Left ventricle myocardium inferior (tissue), 1 donor: ENCODE measurements at places on chromosomes 12 and 14.

DNA sequence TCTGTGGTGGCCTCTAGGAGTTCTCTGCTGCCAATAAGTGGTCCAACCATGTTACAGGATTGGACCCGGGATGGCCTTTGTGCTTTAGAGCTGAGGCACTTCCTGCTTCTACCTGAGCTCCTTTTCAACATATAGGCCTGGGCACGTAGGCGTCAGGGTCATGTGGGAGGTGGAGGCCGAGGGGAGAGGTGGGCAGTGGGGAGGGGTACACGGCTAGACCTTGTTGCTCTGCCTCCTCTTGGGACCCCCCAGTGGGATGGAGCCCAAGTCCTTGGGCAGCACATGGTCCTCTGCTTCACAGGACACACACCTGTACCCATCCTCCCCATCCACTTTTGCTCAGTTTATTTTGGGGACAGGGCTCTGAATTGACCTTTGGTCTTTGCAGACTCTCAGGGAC is 7.4 kb downstream of the RBP5 start:
- DNase-seq = no peak

GRCh38 chr12:107760207-107760808 is 629 bp downstream of the PRDM4 start:
- no peak for DNase-seq

GRCh38 chr12:50934981-50935807 is 17.1 kb upstream of the HIGD1C start:
- no peak for DNase-seq

DNA sequence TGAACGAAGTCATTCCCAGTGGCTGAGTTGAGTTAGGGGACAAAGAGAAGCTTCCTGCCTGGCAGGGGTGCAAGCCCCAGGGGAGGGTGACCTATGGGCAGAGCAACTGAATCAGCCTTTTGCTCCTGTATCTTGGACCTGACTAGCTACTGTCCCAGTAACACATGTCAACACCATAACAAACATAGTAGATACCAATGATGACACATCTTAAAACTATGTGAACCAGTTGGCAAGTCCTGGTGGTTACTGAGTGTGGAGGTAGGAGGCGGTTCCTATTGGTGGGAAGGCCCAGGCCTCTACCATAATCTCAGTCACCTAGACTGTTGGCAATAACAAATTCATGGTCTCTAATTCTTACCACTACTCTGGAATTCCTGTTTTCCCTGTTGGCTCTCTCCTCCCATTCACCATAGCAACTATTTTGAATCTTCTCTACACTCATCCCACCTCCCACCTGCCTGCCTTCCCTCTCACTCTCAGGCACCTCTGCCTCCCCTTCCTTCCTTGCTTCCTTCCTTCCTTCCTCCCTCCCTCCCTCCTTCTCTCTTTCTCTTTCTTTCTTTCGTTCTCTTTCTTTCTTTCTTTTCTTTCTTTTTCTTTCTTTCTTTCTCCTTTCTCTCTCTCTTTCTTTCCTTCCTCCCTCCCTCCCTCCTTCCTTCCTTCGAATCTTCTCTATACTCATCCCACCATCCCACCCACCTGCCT is 8.1 kb upstream of the P2RX7 start:
- no peak for DNase-seq
